ENCODE measurements at places on chromosomes 12 and 14. TPM values are rescaled to one million over a fixed set of nuclear protein-coding genes. Genes with fewer than 3 reads are reported as not detected.
A peak's percentile ranks its signal among the peaks of the same experiment; 100 is the strongest.

Gene CLEC6A
- 3.9 TPM for total RNA-seq

GRCh38 chr12:111699-112493 is 45.3 kb downstream of the IQSEC3 start:
- DNase-seq, result peak; percentile 54

DNA sequence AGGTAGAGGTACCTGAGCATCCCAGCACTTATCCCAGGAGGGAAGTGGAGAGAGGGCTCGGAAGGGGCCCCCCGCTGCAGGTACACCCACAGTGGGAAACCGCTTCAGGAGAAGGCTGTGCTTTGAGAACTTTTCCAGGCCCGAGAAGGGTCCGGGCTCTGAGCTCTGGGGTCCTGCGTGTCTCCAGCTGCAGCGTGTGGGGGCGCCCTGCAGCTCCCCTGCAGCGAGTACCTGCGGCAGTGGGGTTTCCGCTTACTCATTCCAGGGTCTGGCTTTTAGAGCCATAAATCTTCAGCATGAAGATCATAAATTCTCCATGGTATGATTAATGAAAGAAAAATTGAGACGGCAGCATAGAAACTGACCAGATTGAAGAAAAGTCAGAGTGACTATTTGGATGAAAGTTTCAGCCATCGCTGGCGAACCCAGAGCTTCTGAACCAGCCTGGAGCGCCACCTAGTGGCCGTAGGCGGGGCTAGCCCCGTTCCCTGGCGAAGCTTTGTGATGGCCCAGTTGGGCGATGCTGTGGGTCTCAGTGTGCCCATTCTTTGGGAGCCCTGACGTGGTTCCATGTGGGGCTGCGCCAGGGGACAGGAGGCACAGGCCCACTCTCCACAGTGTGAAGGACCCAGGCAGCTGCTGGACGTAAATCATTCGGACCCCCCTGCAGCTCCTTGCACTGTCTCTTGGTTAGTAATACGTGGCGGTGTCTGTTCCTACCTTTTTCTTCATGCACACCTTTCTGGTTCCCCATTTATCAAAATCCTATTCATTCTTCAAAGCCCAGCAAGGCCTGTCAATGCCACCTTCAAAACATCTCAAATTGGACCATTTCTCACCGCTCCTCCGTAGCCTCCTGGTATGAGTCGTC is 198.2 kb downstream of the TSPAN9 start:
- DNase-seq, result peak; percentile 67

DNA sequence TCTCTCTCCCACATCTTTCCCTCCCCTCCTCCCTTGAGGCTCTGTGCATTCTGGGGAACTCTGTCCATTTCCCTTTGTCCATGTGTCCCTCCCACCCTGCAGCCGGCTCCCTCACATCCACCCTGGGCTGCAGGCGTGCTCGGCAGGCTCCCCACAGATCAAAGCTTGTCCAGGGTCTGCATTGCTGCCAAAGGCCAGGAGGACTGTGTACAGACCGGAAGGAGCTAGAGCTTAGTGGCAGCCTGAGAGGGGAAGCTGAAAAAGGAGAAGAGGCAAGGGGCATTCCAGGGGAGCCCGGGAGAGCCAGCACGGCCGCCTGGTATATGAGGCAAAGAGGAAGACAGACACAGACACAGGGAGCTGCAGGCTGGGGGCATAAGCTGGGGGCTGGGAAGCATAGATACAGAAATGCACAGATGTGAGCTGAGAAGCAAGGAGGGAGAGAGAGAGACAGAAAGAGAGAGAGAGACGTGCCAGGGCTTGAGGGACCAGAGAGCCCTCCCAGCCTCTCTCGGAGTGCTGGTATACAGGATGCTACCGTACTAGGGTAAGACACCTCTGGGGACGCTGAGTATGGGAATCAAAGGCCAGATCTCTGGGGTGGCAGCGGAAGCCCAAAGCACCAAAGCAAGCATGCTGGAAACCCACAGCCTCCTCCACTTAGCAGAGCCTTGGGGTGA is 3.3 kb downstream of the CD4 start:
- peak; percentile 89 for DNase-seq

- peak; percentile 20 for DNase-seq
Measured at GRCh38 chr12:92108651-92109050, 37.0 kb downstream of the BTG1 start.

DNA sequence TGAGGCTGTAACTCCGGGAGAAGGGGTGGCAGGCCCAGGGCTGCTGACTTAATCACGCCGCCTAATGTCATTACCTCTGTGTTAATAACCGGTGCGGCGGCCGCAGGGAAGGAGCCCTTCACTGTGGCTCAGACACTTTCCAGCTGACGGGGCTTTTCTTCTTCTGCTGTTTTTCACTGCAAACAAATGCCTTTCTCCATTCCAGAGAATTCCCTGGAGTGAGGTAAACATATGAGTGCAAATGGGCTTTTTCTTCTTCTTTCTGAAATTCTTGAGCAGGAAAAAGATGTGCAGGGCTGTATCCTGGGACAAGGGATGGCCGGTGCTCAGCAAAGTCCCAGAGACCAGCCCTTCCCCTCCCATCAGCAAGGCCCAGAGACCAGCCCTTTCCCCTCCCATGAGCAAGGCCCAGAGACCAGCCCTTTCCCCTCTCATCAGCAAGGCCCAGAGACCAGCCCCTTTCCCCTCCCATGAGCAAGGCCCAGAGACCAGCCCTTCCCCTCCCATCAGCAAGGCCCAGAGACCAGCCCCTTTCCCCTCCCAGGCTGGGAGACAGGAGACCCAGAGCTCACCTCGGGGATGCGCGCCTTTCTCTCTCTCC is 33.4 kb upstream of the FAM181A start:
- peak; percentile 78 for DNase-seq

All from umbilical cord (tissue), 2 donors.